SK-N-SH treated with all-trans-retinoic acid at 6 μM for 48 hours (cell line): ENCODE measurements at places on chromosomes 12 and 14.
A peak's percentile ranks its signal among the peaks of the same experiment; 100 is the strongest.

DNA sequence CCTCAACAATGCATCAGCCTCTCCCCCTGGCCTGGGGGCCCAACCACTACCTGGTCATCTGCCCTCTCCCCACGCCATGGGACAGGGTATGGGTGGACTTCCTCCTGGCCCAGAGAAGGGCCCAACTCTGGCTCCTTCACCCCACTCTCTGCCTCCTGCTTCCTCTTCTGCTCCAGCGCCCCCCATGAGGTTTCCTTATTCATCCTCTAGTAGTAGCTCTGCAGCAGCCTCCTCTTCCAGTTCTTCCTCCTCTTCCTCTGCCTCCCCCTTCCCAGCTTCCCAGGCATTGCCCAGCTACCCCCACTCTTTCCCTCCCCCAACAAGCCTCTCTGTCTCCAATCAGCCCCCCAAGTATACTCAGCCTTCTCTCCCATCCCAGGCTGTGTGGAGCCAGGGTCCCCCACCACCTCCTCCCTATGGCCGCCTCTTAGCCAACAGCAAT lies 7.4 kb upstream of the RNU7-1 start:
- ATAC-seq, result no peak

- ATAC-seq, result no peak
These were observed 14.3 kb downstream of the RASSF8 start for GRCh38 chr12:25972783-25973182.

- no peak for ATAC-seq
These were observed 25.9 kb downstream of the DDX47 start for GRCh38 chr12:12839003-12839395.

- no peak for ATAC-seq
These were observed 75.9 kb downstream of the TTLL5 start for GRCh38 chr14:75736845-75737485.

GRCh38 chr12:56163533-56164344 lies 5.6 kb downstream of the MYL6 start:
- ATAC-seq, result peak; percentile 2; the same call in 2 of the 3 replicates

GRCh38 chr12:30458453-30458852 lies 237.2 kb downstream of the IPO8 start:
- no peak for ATAC-seq

DNA sequence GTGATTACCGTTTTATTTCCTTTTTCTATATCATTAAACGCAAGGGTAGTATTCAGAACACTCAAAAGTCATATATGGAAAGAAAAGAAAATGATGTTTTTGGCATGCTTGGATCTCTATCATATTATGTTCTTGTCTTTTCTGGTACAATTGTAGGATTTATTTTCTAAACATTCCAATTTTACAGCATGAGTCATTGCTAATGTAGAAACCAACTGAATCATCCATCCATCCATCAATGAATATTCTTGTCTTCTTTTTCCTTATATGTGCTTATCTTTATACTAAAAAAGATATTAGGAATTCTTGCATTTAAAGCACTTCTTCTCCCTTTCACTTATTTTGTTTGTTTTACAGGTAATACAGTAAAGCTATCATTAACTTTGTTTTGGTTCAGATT lies 20.4 kb upstream of the AMIGO2 start:
- ATAC-seq, result no peak

- no peak for ATAC-seq
These were observed 2.7 kb upstream of the RPS6KA5 start for GRCh38 chr14:91063119-91063518.

DNA sequence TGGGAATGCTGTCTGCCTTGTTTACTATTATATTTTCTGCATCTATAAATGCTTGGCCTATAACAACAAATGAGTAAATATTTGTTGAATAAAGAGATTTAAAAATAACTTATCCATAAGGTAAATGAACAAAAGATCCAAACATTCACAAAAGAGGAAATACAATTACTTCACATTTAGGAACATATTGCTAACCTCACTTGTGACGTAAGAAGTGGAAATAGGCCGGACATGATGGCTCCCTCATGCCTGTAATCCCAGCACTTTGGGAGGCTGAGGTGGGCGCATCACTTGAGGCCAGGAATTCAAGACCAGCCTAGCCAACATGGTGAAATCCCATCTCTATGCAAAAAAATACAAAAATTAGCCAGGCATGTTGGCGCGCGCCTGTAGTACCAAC lies 25.7 kb upstream of the CKAP4 start:
- ATAC-seq, result no peak

GRCh38 chr12:3520711-3521110 lies 29.7 kb downstream of the PRMT8 start:
- no peak for ATAC-seq

DNA sequence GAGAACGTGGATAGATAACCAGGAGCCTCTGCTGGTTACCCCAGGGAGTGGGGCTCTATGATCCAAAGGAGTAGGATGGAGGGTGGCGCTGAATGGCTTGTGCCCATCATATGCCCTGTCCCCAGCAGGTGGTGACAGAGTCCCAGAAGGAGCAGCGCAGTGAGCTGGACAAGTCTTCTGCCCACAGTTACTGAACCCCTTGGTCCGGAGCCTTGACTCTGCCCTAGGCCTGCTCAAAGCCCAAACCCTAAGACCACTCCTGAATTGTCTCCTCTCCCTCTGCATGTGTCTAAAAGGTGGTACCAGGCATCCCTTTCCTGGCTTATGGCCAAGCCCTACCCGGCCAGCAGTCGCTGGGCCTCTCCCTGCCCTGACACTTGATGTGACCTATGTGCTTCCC lies 3.2 kb downstream of the PRPH start:
- ATAC-seq, result peak; percentile 33; the same call in 1 of the 3 replicates

GRCh38 chr12:124655698-124656516 lies 88.5 kb upstream of the NCOR2 start:
- ATAC-seq, result peak; percentile 85

DNA sequence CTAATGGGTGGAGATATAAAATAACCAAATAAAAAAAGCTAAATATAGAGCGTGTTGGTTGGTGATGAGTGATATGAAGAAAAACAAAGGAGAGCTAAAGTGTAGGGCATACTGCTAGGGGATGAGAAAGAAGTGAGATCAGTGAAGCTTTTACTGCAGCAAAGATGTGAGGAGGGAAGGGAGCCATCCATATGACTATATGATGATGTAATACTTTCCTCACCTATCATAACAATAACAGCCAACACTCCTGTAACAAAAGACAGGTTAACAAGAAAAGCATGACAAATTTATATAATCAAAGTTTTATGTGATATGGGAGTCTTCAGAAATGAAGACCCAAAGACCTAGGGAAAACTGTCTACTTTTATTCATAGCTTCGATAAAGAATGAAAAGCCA lies 57.4 kb upstream of the LRFN5 start:
- ATAC-seq, result no peak

GRCh38 chr14:54493293-54493692 lies 4.5 kb upstream of the GMFB start:
- no peak for ATAC-seq

DNA sequence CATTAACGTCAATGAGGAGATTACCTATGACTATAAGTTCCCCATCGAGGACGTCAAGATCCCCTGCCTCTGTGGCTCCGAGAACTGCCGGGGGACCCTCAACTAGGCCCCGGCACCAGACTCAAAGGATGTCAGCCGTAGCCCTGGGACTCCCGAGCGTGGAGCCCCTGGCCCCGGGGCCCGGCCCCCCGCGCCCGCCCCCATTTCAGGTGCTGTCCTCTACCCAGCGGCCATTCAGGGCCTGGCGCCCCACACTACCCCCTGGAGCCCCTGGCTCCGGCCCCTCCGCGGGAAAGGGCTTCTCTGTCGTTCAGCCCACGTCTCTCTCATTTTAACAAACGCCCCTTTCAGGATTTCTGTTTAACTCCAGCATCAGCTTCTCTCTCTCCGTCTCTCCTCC lies 26.3 kb downstream of the SETD1B start:
- ATAC-seq, result no peak

- ATAC-seq, result no peak
These were observed 67.0 kb upstream of the MAX start for GRCh38 chr14:65169351-65169750.

DNA sequence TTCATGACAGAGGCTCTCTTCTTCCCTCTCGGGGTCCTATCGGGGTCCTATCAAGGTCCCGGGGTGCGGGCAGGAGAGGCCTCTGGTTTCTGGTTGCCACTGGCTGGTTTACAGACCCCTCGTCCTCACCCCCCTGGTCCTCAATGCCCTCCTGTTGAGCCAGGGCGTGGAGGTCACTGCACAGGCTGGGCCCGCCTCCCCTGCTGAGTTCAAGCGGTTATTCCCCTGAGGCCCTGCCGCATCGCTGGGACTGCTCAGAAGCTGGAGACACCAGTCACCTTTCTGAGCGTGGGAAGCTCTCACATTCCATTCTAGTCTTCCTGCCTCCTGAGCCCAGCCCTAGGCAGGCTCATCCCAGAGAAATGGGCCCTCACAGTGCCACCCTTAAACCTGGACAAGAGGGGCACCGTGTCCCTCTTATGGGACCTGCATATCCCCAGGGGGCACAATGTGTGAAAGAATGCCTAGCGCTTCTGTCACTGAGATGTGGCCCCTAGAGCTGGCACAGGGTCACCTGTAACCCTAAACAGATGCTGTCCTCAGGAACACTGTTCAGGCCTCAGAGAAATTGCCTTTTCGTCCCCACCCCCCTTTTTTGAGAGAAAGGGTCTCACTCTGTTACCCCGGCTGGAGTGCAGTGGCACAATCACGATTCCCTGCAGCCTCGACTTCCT lies 177.7 kb upstream of the RGS6 start:
- no peak for ATAC-seq

DNA sequence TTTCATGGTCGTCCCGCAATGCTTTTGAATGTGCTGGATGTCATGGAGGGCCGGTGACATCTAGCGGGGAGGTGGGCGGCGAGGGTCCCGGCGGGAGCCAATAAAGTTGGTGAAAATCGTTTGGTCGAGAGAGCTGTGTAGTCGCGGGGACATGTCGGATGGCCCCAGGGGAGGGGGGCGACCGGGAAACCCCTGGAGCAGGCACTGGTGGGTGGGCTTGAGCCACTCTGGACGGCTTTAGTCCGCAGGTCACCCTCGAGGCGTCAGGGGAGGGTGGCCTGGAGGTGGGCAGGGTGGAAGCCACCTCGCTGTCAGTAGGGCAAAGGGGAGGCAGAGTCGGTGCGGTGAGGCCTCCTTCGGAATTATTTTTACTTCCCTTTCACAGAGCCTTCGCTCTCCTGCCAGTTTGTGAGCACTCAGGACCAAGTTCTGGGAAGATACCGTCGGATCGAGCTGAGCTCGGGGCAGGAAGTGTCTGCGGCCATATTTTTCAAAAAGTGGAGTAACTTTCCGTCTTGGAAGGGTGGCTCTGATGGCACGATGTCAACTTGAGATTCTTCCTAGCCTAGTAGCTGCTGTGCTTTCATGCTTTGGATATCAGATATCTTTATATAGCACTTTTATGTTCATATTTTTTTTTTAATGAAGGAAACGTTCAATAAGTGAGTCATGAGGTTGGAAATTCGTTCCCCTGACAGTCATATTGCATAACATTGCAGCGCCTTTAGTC lies 28.2 kb downstream of the WBP11 start:
- ATAC-seq, result peak; percentile 14

DNA sequence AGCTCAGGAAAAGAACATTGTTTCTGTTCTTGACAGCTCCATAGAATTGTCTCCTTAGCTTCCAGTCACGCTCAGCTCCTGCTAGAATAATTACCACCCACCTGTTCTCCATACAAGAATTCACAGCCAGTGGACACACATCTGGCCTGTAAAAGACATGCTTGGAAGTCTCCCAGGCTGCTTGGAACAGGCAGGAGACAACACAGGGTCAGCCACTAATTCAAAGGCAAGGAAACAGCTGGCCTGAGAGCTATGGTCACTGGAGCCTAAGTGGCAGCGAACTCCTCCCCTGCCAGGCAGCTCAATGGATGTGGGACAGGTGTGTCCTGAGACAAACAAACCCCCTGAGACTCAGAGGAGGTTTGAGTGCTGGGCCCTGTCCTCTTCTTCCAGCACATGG lies 22.9 kb upstream of the LTBP2 start:
- no peak for ATAC-seq

DNA sequence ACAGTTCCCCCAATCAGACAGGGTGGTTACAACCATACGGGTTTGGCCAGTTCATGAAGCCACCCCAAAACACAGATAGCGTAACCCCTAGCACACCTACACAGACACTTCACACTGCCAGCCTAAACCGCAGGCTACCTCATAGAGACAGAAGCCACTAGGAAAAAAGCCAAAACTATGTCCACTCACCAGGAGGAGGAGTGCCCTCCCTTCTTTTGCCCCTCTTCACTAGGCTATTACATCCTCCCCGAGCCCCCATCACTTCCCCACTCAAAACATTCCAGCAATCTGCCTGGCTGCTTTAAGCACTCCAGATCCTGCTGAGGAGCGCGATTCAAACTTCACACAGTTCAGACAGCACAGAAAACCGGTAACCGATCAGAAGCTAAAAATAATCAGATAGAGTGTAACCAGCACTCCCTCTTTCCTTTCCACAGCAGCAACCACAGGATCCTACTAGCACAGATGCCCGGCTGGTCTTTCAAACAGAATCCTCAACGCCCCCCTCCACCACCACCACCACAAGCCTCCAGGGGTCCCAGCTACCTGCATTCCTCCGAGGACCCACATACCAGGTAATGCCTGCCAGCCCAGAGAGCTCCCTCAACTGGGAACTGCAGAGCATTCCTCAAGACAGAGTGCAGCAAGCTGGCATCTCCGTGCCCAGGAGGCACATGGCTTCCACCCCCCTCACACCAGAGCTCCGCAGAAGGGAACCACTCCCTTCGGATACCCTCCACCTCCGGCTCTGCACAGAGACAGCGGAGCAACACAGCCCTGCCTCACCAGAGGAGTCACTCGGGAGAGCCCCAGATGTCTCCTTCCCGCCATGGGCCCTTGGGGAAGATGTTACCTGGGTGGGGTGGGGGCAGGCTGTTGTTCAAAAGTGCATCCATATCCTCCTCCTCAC lies 1.5 kb downstream of the CHD4 start:
- ATAC-seq, result peak; percentile 34

DNA sequence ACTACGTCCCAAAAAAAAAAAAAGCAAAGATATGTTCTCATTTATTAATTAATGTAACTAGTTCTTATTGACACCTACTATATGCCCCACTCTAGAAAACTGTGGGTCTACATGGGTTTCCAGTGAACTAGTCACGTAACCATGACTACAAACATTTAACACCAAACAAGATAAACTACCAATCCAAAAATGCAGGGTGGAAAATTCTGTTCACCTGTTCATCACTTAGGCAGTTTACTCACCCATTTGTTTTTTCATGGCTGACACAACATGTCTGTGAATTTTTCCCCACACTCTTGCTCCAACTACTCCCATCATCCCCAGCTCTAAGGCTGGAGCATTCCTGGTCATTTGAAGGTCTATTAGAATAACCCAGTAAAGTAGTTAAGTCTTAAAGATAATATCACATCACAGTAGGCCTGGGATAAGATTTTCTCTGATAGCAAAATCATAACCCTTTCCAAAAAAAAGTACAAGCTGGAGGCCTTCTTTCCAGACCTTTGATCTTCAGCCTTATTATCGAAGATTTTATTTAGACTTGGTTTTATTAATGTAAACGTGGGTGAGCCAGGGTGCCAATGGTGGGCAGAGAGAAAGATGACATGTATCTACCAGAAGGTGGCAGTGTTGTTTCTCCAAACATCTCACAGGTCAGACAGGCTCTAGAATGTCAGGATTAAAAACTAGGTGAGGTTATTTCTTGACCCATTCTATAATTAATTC lies 61.6 kb upstream of the DAAM1 start:
- ATAC-seq, result peak; percentile 96
